ENCODE measurements at places on chromosomes 12 and 14. TPM values are rescaled to one million over a fixed set of nuclear protein-coding genes. Genes with fewer than 3 reads are reported as not detected.

- peaks cover 21% of the 10 kb centered on the region for H3K27me3 ChIP-seq
- H3K36me3 ChIP-seq: no peaks in the 10 kb centered on the region
- no peak for DNase-seq
- no peaks in the 10 kb centered on the region for H3K4me1 ChIP-seq
- H3K27ac ChIP-seq: no peak overlapping the region
These were observed 140.0 kb downstream of the NDUFA12 start for GRCh38 chr12:94863321-94864035.

Gene SMARCC2
- 130 TPM for total RNA-seq

Gene UBE2N
- total RNA-seq: 94.1 TPM

- no peaks in the 10 kb centered on the region for H3K36me3 ChIP-seq
- no peak overlapping the region for H3K4me3 ChIP-seq
- peaks cover 4% of the 10 kb centered on the region for H3K27me3 ChIP-seq
- H3K27ac ChIP-seq: no peak overlapping the region
- DNase-seq: no peak
- H3K4me1 ChIP-seq: no peaks in the 10 kb centered on the region
These were observed 13.0 kb upstream of the NELL2 start for GRCh38 chr12:44889162-44889561.

DNA sequence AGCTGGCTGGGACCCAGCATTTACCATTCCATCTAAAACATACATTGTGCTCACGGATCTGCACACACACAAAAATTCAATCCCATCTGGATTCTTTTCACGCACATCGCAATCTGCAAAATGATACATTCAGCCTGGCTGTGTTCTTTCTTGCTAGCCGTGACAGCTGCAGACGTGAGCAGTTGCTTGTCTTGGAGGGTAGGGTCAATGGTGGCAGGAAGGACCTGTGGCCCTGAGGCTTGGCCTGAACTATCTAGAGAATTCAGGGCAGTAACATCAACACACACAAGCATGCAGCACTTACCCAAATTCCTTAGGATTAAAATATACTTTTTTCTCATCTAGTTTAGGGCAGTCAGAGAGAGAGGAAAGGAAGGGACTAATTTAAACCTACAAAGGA lies 72.0 kb downstream of the DICER1 start:
- H3K4me3 ChIP-seq: no peak overlapping the region
- no peaks in the 10 kb centered on the region for H3K4me1 ChIP-seq
- peaks cover 7% of the 10 kb centered on the region for H3K36me3 ChIP-seq
- DNase-seq: no peak
- no peaks in the 10 kb centered on the region for H3K27me3 ChIP-seq
- H3K27ac ChIP-seq: no peak overlapping the region

GRCh38 chr14:24051176-24051788 lies 527 bp upstream of the CARMIL3 start:
- peaks cover 55% of the 10 kb centered on the region for H3K27me3 ChIP-seq
- H3K27ac ChIP-seq: no peak overlapping the region
- DNase-seq: no peak

GRCh38 chr12:7304456-7304855 lies 584 bp downstream of the ACSM4 start:
- peaks cover 5% of the 10 kb centered on the region for H3K36me3 ChIP-seq
- peaks cover 45% of the 10 kb centered on the region for H3K27me3 ChIP-seq
- H3K27ac ChIP-seq: no peak overlapping the region
- DNase-seq: no peak
- H3K4me3 ChIP-seq: no peak overlapping the region
- H3K4me1 ChIP-seq: no peaks in the 10 kb centered on the region

Gene LTBP2
- 0.34 TPM for total RNA-seq

Gene SOAT2
- total RNA-seq: 2.5 TPM

DNA sequence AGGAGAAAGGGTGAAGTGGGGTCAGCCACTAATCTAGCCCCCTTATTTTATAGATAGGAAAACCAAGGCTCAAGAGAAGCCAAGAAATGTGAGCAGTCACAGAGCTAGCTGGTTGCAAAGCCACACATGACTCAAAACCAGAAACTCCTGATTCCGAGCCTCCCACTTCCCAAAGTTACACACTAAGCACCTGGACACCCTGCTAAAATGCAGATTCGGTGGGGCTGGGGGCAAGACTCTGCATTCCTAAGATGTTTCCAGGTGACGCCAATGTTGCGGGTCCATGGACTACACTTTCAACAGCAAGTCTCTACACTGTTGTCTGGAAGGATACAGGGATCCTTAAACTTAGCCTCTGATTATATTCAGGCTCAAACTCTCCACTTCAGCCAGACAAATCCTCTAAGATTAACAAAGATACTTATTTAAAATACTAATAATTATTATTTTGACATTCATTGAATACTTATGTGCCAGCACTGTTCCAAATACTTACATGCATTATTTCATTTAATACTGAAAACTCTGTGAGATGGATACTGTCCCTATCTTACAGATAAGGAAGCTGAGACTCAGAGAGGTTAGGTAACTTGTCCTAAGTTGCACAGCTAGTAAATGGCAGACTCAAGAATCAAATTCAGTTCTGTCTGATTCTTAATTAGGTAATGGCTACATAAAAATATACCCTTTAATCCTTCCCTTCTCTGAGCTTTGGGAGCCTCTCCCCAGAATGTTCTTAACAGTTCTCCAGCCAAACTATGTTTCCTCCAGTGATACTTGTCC lies 81.4 kb downstream of the CRACR2A start:
- no peak overlapping the region for H3K4me3 ChIP-seq
- no peaks in the 10 kb centered on the region for H3K27me3 ChIP-seq
- no peak for DNase-seq
- H3K27ac ChIP-seq: no peak overlapping the region

- H3K27me3 ChIP-seq: no peaks in the 10 kb centered on the region
- no peaks in the 10 kb centered on the region for H3K36me3 ChIP-seq
- H3K4me3 ChIP-seq: no peak overlapping the region
- DNase-seq: no peak
These were observed 237.8 kb upstream of the LRIG3 start for GRCh38 chr12:59158066-59158465.

GRCh38 chr12:79454338-79454843 lies 236.4 kb downstream of the PAWR start:
- no peak for DNase-seq
- H3K36me3 ChIP-seq: no peaks in the 10 kb centered on the region
- no peak overlapping the region for H3K27ac ChIP-seq
- no peak overlapping the region for H3K4me3 ChIP-seq
- no peaks in the 10 kb centered on the region for H3K4me1 ChIP-seq

- no peak for DNase-seq
- peak overlapping the region; percentile 32 for H3K27ac ChIP-seq
- peak overlapping the region; percentile 41 for H3K4me3 ChIP-seq
- no peaks in the 10 kb centered on the region for H3K27me3 ChIP-seq
These were observed 200.5 kb upstream of the OR4E1 start for GRCh38 chr14:21874167-21874566.

- H3K4me3 ChIP-seq: no peak overlapping the region
- H3K4me1 ChIP-seq: peaks cover 37% of the 10 kb centered on the region
- H3K27ac ChIP-seq: peak overlapping the region; percentile 72
- peaks cover 4% of the 10 kb centered on the region for H3K36me3 ChIP-seq
- H3K27me3 ChIP-seq: no peaks in the 10 kb centered on the region
- DNase-seq: no peak
These were observed 108.2 kb downstream of the NCOR2 start for GRCh38 chr12:124458992-124459851.

Gene P2RX7
- 10.4 TPM for total RNA-seq

Gene SMARCD1
- 93.6 TPM for total RNA-seq
